ENCODE measurements at places on chromosomes 3 and 15. TPM values are rescaled to one million over a fixed set of nuclear protein-coding genes. Genes with fewer than 3 reads are reported as not detected.

GRCh38 chr15:73357999-73358665 lies 10.6 kb downstream of the HCN4 start:
- no peaks in the 10 kb centered on the region for H3K27me3 ChIP-seq
- no peaks in the 10 kb centered on the region for H3K4me1 ChIP-seq

DNA sequence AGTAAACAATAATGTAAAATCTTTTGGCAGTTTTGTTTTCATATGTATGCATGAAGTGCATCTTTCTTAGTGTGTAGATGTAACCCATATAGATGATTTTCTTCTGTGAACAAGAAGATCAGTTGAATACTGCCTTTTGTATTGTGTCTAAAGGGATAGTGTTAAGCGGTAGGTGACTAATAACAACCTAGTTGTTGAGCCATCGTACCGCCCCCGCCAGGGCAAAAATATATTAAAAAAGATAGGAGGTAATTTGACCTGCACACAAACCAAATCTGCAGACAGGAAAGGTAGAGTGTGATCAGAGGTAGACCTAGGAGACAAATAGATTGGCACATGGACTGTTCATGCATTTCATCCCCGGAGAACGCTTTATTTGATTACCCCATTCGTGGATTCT lies 3.3 kb upstream of the GMNC start:
- H3K27me3 ChIP-seq, result no peaks in the 10 kb centered on the region
- DNase-seq, result no peak
- no peak overlapping the region for H3K4me3 ChIP-seq
- no peak overlapping the region for H3K27ac ChIP-seq

- no peak for DNase-seq
- H3K27me3 ChIP-seq, result no peaks in the 10 kb centered on the region
- H3K36me3 ChIP-seq, result no peaks in the 10 kb centered on the region
- H3K4me1 ChIP-seq, result no peaks in the 10 kb centered on the region
- H3K4me3 ChIP-seq, result no peak overlapping the region
- no peak overlapping the region for H3K27ac ChIP-seq
These were observed 208.5 kb upstream of the ROPN1 start for GRCh38 chr3:124200407-124200806.

- no peaks in the 10 kb centered on the region for H3K4me1 ChIP-seq
- H3K27ac ChIP-seq, result no peak overlapping the region
- no peak for DNase-seq
- no peaks in the 10 kb centered on the region for H3K27me3 ChIP-seq
These were observed 94.5 kb upstream of the DLG1 start for GRCh38 chr3:197392961-197393360.

The THAP10 gene
- total RNA-seq, result 2.6 TPM

The SPINK8 gene
- total RNA-seq, result not detected

The VWA5B2 gene
- 0.36 TPM for total RNA-seq

Data from sigmoid colon (tissue), 7 donors.